Urothelium cell line (cell line): ENCODE measurements at places on chromosomes 7 and 10.

DNA sequence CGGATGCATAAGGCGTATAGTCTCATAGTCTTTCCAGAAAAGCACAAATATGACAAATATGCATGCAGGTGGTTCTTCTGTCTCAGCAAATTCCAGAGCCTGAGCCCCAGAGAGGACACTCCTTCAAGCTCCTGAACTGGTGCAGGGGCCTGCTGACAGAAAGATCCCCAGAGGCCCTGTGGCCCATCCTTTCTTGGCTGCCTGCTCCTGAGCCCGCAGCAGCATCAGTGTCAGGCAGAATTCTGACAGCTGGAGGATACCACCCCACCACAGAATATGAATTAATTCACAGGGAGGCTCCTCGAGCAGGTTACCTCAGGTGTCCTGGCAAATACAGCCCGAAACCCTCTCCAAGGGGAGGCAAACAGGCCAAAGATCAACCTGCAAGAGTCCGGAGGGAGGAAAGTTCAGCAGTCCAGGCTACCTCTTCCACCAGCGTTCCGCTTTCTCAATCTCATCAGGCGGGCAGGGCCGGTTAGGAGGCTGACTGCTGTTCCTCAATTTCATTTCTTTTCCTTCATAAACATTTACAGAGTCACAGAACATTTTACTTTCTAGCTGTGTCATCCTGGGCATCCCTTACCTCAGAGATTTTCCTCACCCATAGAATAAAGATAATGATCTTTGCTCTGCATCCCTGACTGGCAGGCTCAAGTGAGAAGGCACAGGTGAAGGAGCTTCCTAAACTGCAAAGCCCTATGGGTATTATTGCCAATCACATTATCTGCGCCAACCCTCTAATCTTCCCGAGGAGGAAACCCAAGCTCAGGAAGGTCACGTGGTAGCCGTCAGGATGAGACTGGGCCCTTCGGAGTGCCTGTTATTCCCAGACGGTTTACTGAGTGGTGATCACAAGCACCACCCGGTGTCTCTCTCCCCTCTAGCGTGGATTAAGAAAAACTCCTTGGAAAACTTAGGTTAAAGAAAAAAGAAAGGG, 1.4 kb downstream of the DNAJB12 start:
- DNase-seq = no peak

GRCh38 chr7:25216837-25217236, 11.4 kb downstream of the NPVF start:
- DNase-seq = peak; percentile 21

GRCh38 chr7:22329816-22330524, 27.0 kb downstream of the RAPGEF5 start:
- no peak for DNase-seq

- DNase-seq = no peak
Measured at GRCh38 chr10:48336978-48337599, 30.6 kb downstream of the MAPK8 start.

DNA sequence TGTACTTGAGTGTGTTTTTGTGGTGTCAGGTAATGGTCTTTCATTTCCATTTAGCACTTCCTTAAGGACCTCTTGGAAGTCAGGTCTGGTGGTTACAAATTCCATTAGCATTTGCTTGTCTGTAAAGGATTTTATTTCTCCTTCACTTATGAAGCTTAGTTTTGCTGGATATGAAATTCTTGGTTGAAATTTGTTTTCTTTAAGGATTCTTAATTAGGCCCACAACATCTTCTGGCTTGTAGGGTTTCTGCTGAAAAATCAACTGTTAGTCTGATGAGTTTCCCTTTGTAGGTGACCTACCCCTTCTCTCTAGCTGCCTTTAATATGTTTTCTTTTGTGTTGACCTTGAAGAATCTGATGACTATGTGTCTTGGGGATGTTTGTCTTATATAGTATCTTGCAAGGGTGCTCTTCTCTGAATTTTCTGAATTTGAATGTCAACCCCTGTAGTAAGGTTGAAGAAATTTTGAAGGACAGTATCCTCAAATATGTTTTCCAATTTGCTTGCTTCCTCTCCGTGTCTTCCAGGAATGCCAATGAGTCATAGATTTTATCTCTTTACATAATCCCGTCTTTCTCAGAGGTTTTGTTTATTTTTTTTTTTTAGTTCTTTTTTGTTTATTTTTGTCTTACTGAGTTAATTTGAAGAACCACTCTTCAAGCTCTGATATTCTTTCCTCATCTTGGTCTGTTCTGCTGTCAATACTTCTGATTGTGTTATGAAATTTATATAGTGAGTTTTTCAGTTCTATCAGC, 70.2 kb downstream of the SLC39A12 start:
- no peak for DNase-seq
